Sigmoid colon (tissue), 7 donors: ENCODE measurements at places on chromosomes 6 and 20. TPM values are rescaled to one million over a fixed set of nuclear protein-coding genes. Genes with fewer than 3 reads are reported as not detected.
A peak's percentile ranks its signal among the peaks of the same experiment; 100 is the strongest.

GRCh38 chr6:155364844-155365437, 50.7 kb upstream of the TFB1M start:
- no peak for DNase-seq

GRCh38 chr6:161162722-161163121, 111.1 kb downstream of the AGPAT4 start:
- DNase-seq: peak; percentile 46

- no peak for DNase-seq
Measured at GRCh38 chr20:58149437-58150091, 78.9 kb downstream of the ANKRD60 start.

DNA sequence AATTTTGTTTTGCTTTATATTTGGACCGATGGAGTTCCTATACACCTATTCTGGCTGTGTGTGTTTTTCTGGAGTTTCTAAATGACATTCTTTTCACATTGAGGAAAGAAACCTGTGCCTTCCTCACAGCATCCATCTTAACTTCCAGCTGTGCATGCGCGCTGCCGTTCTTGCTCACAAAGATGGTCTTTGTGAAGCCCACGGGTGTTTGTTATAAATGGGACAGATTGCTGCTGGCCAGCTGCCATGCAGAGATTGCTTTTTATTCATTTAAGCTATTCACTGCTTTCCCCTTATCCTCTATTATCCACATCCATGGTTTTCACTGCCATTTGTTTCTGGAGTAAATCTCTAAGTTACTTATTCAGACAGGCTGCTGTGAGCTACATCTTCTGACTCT, 54.2 kb downstream of the SYNDIG1 start:
- DNase-seq: no peak

Gene CLIC5
- 2.9 TPM for total RNA-seq
